ENCODE measurements at places on chromosomes 2 and 18. TPM values are rescaled to one million over a fixed set of nuclear protein-coding genes. Genes with fewer than 3 reads are reported as not detected.
A peak's percentile ranks its signal among the peaks of the same experiment; 100 is the strongest.

GRCh38 chr2:37203708-37204107, 7.4 kb downstream of the CEBPZOS start:
- no peak for DNase-seq

DNA sequence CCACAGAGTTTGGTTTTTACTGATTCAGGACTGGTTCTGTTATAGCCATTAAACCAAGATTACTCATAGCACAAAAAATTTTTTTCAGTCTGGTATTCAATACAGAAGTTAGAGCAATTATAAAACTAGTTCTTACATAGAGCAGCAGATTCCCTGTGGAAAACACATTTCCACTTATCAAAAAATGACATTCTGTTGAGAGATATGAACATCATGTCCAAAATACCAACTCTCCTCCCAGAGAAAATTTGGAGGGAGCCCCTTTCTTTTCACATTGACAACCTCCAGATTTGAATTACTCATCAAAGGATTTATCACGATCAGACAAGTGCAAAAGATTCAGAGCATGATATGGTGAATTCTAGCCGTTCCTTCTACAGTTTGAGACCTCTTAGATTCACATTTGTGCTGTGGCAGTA, 126.8 kb upstream of the SERPINE2 start:
- DNase-seq = no peak

CD302 gene
- 0.61 TPM for total RNA-seq

TFPI gene
- total RNA-seq = 7.1 TPM

SLC19A3 gene
- 5.9 TPM for total RNA-seq

ANKRD44 gene
- 1.3 TPM for total RNA-seq

XDH gene
- 1.2 TPM for total RNA-seq

- no peak for DNase-seq
Measured at GRCh38 chr18:32468147-32468845, 2.4 kb downstream of the GAREM1 start.

- DNase-seq = no peak
Measured at GRCh38 chr2:146584316-146584715, 1260.5 kb upstream of the ACVR2A start.

NEUROD1 gene
- not detected for total RNA-seq

CRYBA2 gene
- not detected for total RNA-seq

DNA sequence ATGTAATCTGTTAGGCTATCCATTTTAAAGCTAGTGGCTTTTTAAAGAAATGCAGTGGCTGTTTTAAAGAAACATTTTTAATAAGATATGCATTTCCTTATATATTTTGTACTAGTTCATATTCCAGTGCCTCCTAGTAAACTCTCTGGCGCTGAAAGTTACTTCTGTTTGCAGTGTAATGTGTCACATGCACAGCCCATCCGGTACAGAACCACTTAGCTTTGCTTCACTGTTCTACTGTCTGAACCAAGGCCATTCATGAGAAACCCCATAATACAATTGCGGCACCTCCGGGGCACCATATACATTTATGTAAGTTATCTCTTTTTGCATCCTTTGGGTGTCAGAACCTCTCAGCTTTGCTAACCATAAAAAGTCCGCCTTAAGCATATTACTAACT, 114.6 kb upstream of the KCTD1 start:
- no peak for DNase-seq

ACTG2 gene
- total RNA-seq = 13.7 TPM

GRCh38 chr2:8581234-8581561, 100.7 kb upstream of the ID2 start:
- no peak for DNase-seq

MTCL1 gene
- total RNA-seq = 62.0 TPM

DNA sequence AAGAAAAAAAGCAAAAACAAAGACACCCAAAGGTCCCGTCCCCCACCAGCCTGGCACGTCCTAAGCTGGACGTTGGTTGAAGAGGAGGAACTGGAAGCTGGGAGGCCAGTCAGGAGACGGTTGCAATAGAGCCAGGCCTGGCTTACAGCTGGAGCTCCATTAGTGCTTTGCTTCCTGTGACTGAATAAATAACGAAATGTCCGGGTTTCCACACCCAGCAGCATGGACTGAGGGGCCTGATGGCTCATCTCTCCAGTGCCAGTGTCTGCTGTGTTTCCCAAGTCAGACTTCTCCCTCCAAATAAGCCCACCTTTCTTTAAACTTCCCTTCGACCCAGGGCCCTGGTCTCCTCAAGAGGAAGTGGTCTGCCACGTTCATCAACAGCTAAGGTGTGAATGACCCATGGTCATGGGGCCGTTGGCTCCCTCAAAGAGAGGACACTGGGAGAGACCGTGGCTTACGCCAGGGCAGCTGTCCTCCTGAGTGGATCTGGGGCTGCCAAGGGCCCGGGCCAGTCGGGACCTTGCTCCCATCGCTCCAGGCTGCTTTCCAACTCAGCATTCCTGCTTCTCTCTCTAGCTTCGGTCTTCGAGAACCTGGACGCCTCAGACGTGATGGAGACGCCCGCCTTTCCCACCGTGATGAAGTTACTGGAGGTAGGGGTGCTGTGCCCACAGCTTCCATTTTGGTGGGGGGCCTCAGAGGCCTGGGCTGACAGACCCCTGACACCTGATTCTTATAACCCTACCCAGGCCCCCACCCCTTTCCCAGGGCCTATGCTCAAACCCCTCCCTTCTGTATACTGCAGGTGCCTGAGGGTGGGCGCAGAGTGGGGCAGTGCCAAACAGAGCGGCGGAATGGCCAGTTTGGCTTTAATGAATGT, 44.9 kb downstream of the MYO7B start:
- DNase-seq = peak; percentile 33

GRCh38 chr2:11634584-11634983, 35.4 kb downstream of the NTSR2 start:
- DNase-seq = no peak

SERPINB10 gene
- total RNA-seq = not detected

GRCh38 chr2:111633643-111634042, 250.3 kb downstream of the ANAPC1 start:
- no peak for DNase-seq

DNA sequence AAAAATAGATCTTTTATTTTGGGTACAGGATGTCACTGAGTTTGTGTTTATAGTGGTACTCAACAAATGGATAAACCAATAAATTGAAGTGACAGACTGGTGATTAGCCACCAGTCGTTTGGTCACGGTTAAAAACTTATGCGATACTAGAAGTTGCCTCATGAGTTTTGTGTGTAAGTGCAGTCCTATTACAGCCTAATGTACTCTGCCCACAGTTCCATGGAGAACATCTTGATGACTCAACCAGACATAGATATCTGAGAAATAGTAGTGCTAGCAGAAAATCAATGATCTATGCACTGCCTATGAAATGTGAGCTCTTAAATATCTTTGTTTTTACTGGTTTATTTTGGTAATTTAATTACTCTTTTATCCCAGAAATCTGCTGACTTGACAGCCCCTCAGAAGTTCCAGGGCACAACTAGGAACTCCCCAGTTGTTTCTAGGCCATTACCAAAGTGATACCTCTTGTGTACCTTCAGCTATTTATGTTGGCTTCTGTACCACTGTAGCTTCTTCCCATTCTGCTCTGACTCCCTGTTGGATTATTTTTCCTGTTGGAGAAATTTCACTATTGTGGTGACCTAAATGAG, 209.1 kb upstream of the KCNJ3 start:
- no peak for DNase-seq

- no peak for DNase-seq
Measured at GRCh38 chr18:22946217-22946616, 13.1 kb downstream of the RBBP8 start.

GRCh38 chr18:48136827-48137373, 206.4 kb upstream of the SMAD2 start:
- no peak for DNase-seq

- no peak for DNase-seq
Measured at GRCh38 chr2:214497489-214497888, 86.6 kb downstream of the VWC2L start.

GRCh38 chr2:25842155-25842554, 36.1 kb downstream of the ASXL2 start:
- DNase-seq = no peak

MAP2 gene
- total RNA-seq = 5.9 TPM

DNA sequence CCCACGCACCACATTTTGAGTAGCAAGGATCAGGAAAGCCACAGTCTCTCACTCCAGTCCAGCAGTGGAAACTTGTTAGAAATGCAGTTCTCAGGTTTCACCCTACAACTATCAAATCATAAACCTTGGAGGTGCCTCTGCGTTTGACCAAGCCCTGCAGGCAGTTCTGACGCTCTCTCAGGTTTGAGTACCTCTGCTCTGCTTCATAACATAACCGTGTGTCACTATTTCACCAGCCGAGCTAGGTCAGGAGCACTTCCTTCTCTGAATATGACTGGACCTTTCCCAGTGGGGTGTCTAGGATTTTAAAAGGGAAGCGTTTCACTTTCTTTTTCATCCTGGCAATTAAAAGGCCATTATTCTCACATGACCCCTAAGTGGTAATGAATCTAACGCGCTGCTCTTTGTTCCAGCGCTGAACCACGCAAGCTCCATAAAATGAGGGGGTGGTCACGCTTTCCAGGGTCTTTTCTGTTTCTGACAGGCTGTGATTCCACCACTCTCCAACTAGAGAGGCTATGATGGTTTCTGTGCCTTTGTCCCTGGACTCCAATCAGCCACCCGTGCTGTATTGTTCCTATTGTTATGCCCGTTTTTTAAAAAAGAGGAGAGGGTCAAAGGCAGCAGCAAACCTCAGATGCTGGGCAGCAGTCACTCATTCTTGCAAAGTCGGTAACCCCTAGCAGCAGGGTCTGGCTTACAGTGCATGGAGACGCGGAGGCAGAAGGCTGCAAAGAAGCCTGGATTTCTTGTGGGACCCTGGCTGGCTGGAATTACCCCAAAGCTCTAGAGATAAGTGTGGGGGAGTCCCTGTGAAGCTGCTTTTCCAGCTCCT, 75.2 kb upstream of the CTNNA2 start:
- peak; percentile 47 for DNase-seq

ABHD3 gene
- total RNA-seq = 9.0 TPM

LOXL3 gene
- 22.4 TPM for total RNA-seq

DNA sequence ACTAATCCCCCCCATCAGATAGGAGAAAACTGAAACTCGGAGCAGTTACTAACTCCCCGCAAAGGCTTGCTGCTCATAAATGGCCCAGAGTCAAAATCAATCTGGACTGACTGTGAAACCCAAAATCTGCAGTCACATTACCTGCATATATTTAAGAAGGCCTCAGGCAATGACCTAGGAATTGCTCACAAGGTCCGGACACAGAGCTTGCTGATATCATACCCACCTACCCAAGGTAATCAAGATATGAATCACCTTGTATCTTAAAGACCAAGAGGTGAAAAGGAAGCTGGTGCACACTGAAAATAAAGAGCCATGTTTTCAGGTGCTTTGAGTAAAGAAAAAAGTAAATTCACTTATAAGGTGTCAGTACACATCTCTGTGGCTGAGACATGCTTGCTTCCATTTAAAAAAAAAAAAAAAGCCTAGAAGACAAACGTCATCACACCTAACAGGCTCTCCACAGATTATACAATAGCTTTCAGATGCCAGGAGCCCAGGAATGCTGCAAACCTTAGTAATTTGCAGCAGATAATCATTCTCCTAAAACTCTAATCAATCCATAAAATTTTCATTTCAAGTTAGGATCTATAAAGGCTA, 195.4 kb downstream of the ZEB2 start:
- no peak for DNase-seq

- no peak for DNase-seq
Measured at GRCh38 chr2:166775176-166775575, 113.1 kb upstream of the XIRP2 start.

- no peak for DNase-seq
Measured at GRCh38 chr2:133483181-133483580, 85.1 kb downstream of the NCKAP5 start.

DNA sequence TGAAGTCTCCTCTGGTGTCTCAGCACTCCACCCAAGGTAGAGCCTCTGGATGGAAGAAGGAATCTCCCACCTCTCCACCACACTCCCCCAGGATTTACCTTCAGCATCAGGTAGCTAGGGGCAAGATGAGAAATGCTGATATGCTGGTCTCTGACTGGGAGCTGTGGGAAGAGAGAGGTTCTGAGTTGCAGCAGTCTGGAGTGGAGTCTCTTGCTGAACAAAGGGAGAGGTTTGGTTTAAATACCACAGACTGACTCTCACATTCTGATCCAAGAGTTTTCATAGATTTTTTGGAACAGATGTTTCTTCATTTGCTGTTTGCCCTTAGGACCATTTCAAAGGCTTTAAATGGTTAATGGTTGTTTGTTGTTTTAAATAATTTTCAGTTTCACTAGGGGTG, 1.1 kb upstream of the CFLAR start:
- DNase-seq = no peak

IL1R1 gene
- total RNA-seq = 0.46 TPM

CRIM1 gene
- 27.4 TPM for total RNA-seq

AAMP gene
- 119 TPM for total RNA-seq

LHCGR gene
- 0.73 TPM for total RNA-seq

FOXD4L1 gene
- not detected for total RNA-seq

CTAGE1 gene
- total RNA-seq = not detected

TXNDC2 gene
- total RNA-seq = not detected

ACADL gene
- 0.34 TPM for total RNA-seq

RNF103 gene
- total RNA-seq = 7.4 TPM

LPIN1 gene
- total RNA-seq = 9.8 TPM

DNA sequence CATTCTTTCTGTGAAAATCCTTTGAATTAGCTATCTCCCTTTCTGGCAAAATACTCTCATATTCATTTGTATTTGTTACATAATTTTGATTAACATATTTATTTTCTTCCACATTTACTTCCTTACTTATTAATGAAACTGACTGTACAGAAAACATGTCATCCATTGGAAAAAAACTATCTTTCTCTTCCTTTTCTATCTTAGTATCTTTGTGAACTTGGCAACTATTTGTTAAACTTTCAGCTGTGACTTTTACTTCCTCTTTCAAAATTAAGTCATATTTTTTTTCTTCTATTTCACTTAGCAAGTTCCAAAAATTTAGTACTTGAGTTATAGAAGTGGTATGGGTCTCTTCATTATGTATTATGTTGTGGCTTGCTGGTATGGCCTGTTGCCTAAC, 2.6 kb downstream of the RAD51AP2 start:
- no peak for DNase-seq

DNA sequence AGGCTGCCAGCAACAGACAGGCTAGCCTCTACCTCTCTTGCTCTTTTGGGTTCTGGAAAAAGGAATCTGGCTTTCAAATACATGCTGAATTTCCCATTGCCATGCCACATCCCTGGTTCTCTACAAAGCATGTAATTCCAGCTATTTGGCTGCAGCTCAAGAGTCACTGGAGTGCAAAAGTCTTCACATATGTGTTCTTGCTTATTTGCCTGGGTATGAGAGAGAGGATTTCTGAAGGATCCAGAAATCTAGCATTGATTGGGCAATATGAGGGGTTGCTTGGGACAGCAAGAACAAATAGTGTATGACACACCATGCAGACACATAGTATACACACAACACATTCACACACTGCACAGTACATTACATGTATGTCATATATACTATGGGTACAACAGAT, 30.7 kb upstream of the LGALSL start:
- no peak for DNase-seq

SP5 gene
- not detected for total RNA-seq

- DNase-seq = no peak
Measured at GRCh38 chr2:21067859-21068537, 24.1 kb upstream of the APOB start.

- DNase-seq = no peak
Measured at GRCh38 chr2:43125090-43125998, 101.1 kb downstream of the ZFP36L2 start.

C2orf72 gene
- 1.1 TPM for total RNA-seq
